Gastrocnemius medialis (tissue), 4 donors: ENCODE measurements at places on chromosomes 5 and 9.
A peak's percentile ranks its signal among the peaks of the same experiment; 100 is the strongest.

GRCh38 chr5:34564710-34565235, 91.4 kb upstream of the RAI14 start:
- no peak for DNase-seq

DNA sequence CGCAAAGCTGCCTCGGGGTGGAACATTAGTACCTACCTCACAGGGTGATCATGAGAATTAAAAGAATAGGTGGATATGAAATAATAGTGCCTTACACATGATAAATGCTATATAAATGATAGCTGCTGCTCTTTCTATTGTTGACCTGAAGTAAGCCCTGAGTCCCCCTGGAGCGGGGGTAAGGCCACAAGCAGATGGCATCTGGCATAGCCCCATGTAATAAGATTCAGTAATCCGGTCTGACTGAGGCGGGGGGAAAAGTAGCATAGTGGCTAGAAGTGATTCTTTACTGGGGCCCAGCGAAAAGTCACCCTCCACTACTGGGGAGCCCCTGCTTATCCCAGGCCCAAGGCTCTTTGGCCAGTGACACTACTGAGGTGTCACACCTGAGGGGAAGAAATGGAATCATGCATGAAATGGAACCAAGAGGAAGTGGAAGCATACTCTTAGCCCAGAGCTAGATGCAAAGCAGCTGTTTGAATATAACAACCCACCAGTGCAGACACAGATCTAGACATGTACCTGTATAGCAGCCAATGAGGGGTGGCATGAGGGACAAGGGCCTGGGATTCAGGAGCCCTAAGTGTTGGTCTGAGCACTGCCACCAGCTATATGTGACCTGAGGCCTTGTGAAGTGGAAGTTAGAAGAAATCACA, 16.1 kb upstream of the FGFR4 start:
- DNase-seq, result no peak

GRCh38 chr9:69307446-69308205, 17.4 kb upstream of the ENTREP1 start:
- DNase-seq, result no peak

DNA sequence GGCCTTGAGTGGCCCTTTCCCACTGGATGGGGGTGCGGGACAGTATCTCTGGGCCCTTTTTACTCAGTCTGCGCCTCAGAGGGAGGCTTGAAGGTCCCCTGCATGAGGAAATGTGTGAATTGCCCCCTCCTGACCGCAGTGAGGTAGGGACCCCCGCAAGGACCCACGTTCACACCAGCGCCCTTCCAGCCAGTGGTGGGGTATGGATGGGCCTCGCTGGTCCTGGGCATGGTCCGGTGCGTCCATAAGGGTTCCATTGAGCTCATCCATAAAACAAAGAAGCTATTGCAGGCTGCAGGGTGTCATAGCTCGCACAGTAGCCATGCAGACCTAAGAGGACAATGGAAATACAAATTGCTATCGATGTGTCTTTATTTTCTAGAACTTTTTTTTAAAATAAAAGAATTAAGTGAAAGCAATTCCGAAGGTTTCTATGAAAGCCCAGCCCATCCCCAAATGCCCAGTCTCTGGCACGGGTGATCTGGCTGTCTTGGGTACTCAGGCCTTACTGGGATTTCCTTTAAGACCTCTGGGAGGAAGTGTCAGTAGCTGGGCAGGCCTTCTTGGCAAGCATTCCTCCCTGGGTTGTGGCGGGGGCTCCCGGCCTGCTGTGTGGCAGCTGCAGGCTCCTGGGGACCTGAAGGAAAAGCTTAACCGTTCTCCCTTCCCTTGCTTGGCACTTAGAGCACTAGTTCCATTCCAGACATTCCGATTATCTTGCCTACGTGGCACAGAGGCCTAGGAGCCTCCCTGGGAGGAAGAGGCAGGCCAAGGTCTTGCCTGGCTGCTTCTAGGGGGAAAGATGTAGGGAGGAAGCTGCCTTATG, 1.5 kb upstream of the SEMA5A start:
- no peak for DNase-seq

- DNase-seq, result no peak
Observed at GRCh38 chr5:9715891-9716335, 85.8 kb upstream of the TAS2R1 start.

- peak; percentile 35 for DNase-seq
Observed at GRCh38 chr9:97502222-97502983, 937 bp downstream of the TMOD1 start.

DNA sequence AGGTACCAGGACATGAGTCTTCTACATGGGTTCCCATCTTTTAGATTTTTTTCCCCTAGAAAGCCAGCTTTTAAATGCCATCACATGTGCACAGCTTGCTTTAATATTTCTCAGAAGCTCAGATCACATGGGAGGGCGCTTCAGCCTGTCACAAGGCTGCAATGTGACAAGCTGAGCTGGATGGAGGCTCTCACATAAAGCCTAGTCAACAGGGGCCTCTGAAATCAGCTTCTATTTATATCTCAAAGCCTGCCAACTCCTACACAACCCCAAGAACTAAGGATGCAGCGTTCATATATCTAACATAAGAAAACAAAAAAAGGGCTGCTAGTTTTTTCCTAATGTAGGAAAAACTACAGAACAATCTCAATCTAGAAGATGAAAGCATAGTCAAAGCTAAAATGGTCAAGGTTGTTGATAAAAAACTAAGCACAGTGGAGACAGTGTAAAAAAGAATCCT, 2.3 kb downstream of the ZFAND5 start:
- DNase-seq, result peak; percentile 93
